ENCODE measurements at places on chromosomes 4 and X. TPM values are rescaled to one million over a fixed set of nuclear protein-coding genes. Genes with fewer than 3 reads are reported as not detected.

- DNase-seq: peak; percentile 40
These were observed 132.2 kb downstream of the STIM2 start for GRCh38 chr4:26992657-26993361.

- DNase-seq: no peak
These were observed 343.1 kb downstream of the MID1IP1 start for GRCh38 chrX:39144323-39144722.

- DNase-seq: no peak
These were observed 45.7 kb upstream of the INTU start for GRCh38 chr4:127586922-127587571.

CLGN gene
- polyA plus RNA-seq: 41.6 TPM

TCEAL6 gene
- not detected for polyA plus RNA-seq

DNA sequence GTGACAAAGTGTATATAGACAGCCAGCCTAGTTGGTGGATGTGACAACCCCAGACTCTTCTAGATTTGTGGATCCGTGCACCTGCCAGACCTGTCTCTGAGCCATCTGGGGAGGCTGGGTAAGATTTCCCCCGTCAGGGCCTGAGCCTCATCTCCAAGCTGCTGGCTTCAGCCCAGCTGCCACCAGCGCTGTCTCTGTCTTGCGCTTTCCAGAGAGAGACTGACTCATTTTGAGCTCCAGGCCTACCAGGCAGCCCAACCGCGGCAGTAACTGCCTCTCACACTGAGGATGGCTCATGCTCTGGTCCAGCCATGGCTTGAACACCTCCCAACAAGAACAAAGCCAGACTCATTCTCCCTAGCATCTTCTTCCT lies 26.4 kb downstream of the NOP14 start:
- no peak for DNase-seq

GRCh38 chr4:154132406-154132805 lies 343.5 kb upstream of the SFRP2 start:
- DNase-seq: no peak

DNA sequence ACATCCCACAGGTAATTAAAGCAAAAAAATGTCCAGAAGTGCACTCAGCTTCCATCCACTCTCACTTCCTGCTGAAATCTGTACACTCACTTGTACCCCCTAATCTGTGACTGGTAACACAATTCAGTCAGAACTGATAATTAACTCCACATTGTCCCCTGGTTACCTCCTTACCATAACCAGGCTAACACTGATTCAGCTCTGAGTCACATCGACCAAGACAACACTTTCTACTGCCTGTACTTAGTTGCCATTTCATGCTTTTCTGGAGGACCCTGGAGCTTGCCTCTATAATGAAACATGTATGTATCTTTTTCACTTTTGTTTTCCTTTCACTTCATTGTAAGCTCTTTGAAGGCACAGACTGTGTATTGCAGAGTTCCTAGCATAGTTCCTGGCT lies 130.9 kb upstream of the GABRG1 start:
- DNase-seq: no peak

- no peak for DNase-seq
These were observed 83.9 kb downstream of the BEND2 start for GRCh38 chrX:18136816-18137215.
